Mesendoderm (in vitro differentiated cells): ENCODE measurements at places on chromosomes 6 and 20.

- no peak for DNase-seq
These were observed 27.7 kb downstream of the PTPRA start for GRCh38 chr20:2900845-2901592.

GRCh38 chr6:116406678-116407345 is 36.1 kb downstream of the DSE start:
- no peak for DNase-seq

- DNase-seq, result no peak
These were observed 134.6 kb downstream of the CEBPB start for GRCh38 chr20:50325215-50325614.

GRCh38 chr6:149842331-149842730 is 21.8 kb downstream of the LRP11 start:
- DNase-seq, result no peak

GRCh38 chr20:63072231-63072791 is 65.5 kb upstream of the BHLHE23 start:
- DNase-seq, result no peak

- no peak for DNase-seq
These were observed 34.6 kb upstream of the CALHM6 start for GRCh38 chr6:116426551-116426950.

GRCh38 chr20:59678951-59679350 is 74.6 kb downstream of the PHACTR3 start:
- no peak for DNase-seq

DNA sequence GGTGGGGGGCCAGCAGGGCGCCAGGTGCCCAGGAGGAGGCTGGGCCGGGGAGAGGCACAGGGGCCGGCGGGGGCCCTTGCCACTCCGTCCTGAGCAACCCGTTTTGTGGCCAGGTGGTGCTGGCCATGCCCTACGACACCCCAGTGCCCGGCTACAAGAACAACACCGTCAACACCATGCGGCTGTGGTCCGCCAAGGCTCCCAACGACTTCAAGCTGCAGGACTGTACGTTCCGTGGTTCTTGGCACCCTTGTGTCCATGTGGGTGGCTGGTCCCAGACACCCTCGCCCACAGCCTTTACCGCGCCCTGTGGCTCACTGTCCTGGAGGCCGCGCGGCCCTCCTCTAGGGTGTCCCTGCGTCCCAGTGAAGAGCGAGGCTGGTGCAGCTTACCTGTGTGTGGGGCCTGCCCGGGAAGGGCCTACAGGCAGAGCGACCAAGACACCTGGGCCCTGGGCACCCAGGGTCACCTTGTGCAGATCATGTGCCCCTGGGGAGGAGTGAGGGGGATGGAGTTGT is 28.7 kb downstream of the PYGB start:
- no peak for DNase-seq

DNA sequence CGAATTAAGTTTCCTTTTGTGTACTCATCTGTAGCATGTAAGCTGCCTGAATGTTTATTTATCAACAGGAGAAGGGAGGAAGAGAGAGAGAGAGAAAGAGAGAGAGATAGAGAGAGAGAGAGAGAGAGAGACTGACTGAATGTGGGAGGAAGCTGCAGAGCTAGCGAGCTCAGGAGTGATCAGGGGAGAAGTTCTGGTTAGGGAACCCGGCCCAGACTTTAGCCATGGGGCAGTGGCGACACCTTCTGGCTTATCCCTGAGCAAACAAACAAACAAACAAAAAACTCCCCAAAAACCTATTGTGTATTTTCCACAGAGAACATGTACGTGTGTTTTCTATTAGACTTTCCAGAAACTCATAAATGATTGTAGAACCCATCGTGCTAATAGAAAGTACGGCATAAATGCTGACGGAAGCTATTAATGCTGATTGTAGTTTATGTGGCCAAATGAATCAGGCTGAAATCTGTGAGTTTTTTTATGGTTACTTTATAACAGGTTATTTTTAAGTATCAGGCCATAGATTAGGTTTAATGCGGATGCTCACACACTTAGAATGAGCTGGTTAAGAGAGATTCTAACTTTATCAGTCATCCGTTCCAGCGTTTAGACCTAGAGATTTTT is 92.8 kb downstream of the CLIC5 start:
- DNase-seq, result peak; percentile 80

- no peak for DNase-seq
These were observed 236.8 kb downstream of the PACRG start for GRCh38 chr6:162964488-162965140.

DNA sequence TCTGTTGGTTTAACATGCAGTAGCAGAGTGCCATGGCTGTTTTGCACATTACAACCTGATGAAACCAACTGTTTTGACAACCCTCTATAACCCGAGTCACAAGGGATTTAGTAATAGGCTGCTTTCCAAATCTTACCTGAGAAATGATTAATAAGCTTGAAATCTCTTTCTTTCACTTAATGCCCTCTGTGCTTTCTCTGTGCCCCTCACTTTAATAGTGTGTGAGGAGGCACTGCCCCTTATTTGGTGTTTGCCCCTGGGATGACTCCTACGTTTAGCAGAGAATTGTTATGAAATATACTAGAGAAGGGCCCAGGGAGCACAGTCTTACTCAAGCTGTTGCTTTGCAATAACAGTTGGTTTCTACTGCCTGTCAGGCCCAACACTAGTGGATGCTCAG is 31.0 kb upstream of the PTCHD4 start:
- no peak for DNase-seq
